ENCODE measurements at places on chromosomes 5 and 9. TPM values are rescaled to one million over a fixed set of nuclear protein-coding genes. Genes with fewer than 3 reads are reported as not detected.

Gene C7
- 2.3 TPM for total RNA-seq

Gene LCN15
- not detected for total RNA-seq

Gene LHX3
- not detected for total RNA-seq

Gene SOHLH1
- not detected for total RNA-seq

GRCh38 chr5:135205632-135206349, 171.8 kb upstream of the PITX1 start:
- DNase-seq = no peak

Gene GFRA3
- 1.9 TPM for total RNA-seq

GRCh38 chr5:108905805-108906204, 158.1 kb downstream of the FER start:
- DNase-seq = no peak

- DNase-seq = peak; percentile 97
These were observed 11.5 kb upstream of the C5orf58 start for GRCh38 chr5:170221327-170221741.

DNA sequence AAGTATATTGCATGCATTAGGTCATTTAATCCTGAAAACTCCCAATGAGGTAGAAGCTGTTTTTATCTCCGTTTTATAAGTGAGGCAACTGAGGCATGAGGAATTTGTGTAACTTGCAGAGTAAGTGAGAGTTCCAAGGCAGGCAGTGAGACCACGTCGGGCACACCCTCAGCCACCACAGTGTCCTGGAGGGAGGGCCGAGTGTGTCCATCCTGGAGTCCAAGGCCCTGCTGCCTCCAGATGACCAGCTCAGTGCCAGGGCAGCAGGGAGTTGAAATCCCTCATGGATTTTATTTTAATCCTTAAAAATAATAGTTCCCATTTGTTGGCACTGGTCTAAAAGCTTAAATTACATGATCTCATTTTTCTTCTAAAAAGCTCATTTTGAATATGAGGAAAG, 104.6 kb upstream of the SMIM23 start:
- no peak for DNase-seq

Gene PRR16
- total RNA-seq = 6.0 TPM

- DNase-seq = peak; percentile 39
These were observed 177.2 kb downstream of the GADD45G start for GRCh38 chr9:89781838-89782540.

Gene SLC34A1
- total RNA-seq = not detected

DNA sequence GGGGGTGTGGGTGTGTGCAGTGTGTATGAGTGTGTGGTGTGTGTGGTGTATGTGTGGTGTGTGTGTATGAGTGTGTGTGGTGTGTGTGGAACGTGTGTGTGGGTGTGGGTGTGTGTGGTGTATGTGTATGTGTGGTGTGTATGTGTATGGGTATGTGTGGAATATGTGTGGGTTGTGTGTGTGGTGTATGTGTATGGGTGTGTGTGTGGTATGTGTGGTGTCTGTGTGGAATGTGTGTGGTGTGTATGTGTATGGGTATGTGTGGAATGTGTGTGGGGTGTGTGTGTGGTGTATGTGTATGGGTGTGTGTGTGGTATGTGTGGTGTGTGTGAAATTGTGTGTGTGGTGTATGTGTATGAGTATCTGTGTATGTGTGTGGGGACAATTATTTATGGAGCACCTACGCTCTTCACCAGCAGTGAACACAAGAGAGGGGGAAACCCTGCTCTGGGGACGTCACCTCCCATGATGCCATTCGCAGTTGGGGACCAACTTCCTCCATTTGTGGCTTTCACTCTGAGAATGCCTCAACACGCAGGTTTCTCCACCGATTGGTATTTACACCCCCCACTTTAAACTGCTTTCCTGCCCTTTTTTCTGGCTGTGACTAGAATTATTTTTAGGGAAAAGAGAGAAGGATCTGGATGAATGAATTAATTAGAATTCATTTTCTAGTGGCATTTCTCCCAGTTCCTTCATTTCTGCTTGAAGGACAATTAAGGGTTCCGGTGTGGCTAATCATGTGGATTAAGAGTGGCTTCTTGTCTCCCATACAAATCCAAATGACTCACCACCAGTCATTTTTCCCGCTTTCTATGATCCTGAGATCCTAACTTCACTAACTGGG, 238.1 kb downstream of the ROR2 start:
- peak; percentile 45 for DNase-seq

GRCh38 chr5:157080286-157080685, 21.4 kb upstream of the HAVCR1 start:
- no peak for DNase-seq

- DNase-seq = no peak
These were observed 38.9 kb downstream of the TPPP start for GRCh38 chr5:654071-654778.

GRCh38 chr5:123558762-123559433, 46.9 kb downstream of the CSNK1G3 start:
- DNase-seq = no peak

- DNase-seq = no peak
These were observed 126.8 kb downstream of the NXNL2 start for GRCh38 chr9:88661759-88662158.

DNA sequence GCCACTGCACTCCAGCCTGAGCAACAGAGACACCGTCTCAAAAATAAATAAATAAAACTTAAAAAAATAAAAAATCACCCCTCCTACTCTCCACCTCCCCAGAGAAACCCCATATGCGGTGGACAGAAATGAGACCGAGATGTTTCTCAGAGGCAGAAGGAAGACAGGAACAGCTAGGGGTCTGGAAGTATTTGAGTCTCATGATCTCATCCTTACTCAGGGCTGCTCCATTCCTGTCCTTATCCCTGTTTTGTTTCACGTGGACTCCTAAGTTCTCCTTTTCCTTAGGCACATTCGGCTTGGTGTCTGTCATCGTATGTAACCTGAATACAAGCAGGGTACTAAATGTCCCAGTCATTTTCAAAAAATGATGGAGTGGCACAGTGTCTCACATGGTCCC, 76.1 kb downstream of the C9orf50 start:
- DNase-seq = no peak

DNA sequence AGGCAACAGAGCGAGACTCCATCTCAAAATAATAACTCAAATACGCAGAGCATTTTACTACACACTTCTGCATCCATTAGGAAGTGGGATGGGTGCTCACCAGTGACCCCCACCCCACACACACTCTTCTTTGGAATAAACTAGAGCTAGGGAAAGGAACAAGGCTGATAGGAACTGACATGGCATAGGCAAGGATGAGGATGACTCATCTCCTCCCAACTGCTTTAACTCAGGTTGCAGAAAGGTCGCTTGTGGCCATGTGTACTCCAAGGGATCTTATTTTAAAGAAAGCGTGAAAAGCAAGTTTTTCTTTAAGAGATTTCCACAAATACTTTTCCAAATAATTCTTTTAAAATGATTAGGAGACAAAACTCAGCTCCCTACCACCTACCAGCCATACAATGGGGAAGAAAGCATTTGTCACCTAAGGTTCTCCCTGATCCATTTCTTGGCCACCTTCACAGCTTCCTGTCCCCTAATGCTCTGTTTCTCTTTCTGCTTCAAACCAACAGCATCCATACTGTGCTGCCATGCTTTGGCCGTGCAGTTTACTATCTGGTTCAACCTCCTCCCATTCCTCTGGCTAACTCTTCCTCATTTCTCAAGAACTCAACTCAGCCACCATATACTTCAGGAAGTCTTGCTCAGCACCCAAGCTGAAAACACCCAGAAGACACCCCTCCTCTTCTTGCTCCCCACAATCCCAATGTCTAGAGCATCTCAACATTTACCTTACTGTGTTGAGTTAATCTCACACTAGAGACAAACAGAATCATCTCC, 211.9 kb downstream of the ACTL7B start:
- no peak for DNase-seq

Gene RGS7BP
- 5.3 TPM for total RNA-seq

- DNase-seq = no peak
These were observed 14.3 kb upstream of the SNCAIP start for GRCh38 chr5:122297587-122298298.

GRCh38 chr5:89396278-89396954, 513.4 kb upstream of the MEF2C start:
- DNase-seq = peak; percentile 71

DNA sequence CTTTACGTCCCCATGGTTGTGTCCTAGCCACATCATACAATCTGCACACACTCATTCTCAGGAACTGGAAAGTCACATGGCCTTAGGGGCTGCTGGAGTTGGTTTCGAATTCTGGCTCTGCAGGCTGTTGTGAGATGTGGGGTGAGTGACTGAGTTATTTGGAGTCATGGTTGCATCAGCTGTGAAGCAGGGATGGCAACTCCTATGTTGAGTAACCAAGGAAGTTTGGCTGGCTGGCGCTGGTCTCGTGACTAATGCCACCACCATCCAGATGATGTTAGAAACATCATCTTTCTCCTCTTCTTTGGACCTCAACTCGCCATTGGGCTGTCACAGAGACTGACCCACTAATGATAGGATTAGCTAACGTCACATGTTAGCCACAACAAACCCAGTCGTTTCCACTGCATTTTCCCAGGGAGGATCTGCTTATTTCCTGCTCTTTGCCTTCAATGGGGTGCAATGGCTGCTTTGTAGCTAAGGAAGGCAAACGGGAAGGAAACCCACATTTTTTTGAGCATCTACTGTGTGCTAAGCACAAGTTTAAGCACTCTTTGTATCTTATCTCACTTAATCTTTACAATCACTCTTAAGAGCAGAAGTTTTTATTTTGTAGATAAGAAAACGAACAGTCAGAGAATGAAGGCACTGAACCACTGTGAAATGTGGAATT, 78.1 kb upstream of the UBTD2 start:
- DNase-seq = no peak

GRCh38 chr5:146249801-146250200, 46.4 kb downstream of the RBM27 start:
- no peak for DNase-seq

DNA sequence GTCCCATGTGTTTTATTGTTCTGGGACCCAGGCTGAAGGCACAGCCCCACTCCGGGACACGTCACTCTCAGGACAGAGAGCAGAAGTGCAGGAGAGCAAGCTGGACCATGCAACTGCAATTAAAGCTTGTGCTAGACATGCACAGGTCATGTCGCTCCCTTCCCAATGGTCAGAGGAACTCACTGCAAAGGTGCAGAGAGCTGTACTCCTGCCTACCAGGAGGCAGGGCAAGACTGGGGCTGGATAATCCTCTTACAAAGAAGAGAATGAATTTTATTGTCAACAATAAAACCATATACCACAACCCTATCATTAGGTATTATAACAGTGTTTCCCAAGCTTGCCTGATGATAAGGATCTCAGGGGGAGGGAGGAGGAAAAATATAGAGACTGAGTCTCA, 74.0 kb upstream of the NEK6 start:
- no peak for DNase-seq

GRCh38 chr5:30063503-30063902, 1130.0 kb upstream of the CDH6 start:
- no peak for DNase-seq

Gene BARX1
- total RNA-seq = 0.09 TPM
